RWPE2 (cell line): ENCODE measurements at places on chromosomes 2 and 18.

GRCh38 chr2:238873841-238874240 is 26.0 kb downstream of the TWIST2 start:
- DNase-seq: no peak

- no peak for DNase-seq
These were observed 66.1 kb upstream of the NXPH2 start for GRCh38 chr2:138846216-138846821.

DNA sequence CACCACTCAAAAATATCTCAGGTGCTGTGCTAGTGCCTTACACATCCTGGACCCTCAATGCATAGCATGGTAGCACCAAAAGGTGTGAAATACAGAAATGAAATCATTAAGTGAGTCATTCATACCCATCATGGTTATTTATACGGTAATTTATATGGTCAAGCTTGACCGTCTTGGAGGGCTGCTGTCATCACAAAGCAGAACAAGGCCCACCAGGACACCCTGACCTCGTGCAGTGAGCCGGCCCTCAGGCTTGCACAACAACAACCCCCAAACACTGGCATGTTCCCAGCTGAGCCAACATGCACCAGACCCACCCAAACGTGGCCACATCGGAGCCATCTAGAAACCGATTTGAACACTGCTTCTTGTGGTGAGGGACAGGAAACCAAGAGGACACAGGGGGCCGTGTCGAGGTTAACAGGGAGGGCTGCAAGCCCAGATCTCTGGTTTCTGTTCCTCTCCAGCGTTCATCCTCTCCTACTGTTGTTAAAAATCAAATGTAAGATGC is 378.5 kb upstream of the ID2 start:
- DNase-seq: no peak

DNA sequence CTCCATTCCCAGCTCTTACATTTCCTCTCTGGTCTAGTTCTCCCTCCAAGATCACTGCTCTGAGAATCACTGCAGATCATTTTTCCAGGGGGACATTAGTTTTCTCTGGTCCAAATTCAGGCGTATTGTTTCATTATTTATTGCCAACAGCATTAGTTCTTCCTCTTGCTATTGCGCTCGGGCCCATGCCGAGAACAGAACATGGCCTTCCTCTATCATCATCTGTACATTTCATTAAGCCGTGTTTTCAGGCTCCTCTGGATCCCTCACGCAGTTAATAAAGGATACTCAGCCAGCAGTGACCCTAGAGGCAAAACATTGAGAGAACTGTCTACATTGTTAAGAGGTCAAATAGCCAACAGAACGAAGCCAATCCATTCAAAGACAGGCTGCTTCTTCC is 63.9 kb downstream of the CCBE1 start:
- DNase-seq: no peak

DNA sequence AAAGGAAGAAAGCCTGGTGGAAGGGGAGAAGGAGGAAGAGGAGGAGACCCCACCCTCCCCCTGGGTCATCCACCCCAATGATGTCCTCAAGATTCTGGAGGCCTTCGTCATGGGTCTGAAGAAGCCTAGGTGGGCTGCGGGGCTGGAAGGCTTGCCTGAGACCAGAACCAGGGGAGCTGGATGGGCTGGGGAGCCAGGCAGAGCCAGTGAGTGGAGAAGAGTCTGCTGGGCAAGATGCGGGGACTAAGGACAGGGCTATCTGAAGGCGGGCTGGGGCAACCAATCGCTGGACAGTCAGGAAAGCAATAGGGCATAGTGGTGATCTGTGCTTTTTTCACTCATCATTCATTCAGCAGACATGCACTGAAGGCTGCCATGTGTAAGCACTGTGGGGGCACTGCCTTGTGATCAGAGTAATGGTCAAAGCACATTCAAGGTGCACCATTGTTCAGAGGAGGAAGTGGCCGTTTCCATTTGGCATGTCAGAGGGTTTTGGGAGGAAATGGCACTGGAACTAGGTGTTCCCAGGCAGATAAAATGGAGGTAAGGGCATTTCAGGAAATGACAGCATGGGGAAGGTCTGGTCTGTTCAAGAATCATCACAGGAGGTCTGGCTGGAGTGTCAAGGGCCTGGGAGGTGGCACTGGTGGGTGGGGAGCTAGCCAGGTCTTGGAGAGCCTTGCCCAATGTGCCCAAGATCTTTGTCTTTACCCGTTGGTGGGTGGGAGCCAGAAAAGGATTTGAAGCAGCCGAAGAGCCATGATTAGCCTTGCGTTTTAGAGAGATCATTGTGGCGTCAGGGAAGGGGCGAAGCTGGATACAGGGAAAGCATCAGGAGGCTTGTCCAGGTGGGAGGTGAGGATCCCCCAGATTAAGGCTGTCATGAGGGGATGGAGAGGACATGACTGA is 24.2 kb downstream of the OTOF start:
- DNase-seq: no peak

DNA sequence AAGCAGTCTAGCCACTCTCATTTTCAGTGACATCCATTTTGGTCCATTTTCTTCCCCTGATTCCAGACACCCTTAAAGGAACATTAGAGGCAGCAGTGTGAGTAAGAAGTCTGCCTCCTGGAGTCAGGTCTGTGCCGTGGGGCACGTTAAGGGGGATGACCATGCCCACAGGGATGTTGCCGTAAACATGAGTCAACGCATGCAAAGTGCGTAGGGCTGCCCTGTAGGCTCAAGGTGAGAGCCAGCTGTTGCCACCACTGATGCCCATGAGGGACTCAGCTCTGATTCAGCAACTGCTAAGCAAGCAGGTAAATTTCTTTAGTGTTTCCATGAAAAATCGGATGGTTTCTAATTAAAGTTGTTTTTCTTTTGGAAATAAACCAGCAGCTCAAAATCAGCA is 61.4 kb upstream of the TFCP2L1 start:
- DNase-seq: no peak

DNA sequence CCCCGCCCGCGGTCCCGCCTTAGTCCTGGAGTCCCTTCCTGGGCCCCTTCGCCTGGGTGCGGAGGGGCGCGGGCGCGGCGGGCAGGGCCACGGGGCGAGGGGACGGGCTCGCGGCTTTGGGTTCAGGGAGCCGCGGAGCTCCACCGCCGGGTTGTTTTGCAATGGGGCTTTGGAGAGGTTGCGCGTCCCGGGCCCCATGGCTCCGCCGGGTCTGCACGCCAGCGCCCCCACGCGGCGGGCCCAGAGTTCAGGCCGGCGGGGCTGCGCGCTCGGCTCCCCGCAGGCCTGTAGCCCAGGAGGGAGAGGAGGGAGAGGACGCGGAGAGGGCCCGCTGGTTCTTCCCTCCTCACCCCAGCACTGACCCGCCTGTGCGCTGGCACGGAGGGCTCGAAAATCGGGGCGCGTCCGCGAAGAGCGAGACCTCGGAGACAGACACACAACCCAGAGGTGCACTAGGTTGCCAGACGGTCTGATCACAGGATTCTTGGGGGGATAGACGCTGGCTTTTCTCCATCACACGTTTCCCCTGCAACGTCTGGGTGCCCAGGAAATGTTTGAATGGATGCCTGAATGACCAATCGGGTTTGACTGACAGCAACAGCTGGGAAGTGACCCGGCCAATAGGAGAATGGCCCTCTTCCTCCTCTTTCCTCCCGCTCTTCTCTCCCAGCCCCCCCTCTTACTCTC is 4.9 kb upstream of the SIX2 start:
- DNase-seq: no peak

GRCh38 chr18:67672155-67672554 is 155.6 kb upstream of the DSEL start:
- DNase-seq: no peak

- no peak for DNase-seq
These were observed 6.4 kb downstream of the PSME4 start for GRCh38 chr2:53964257-53964952.

GRCh38 chr2:98946855-98947254 is 10.8 kb upstream of the CRACDL start:
- DNase-seq: no peak

GRCh38 chr2:235773188-235773928 is 279.5 kb downstream of the AGAP1 start:
- no peak for DNase-seq

DNA sequence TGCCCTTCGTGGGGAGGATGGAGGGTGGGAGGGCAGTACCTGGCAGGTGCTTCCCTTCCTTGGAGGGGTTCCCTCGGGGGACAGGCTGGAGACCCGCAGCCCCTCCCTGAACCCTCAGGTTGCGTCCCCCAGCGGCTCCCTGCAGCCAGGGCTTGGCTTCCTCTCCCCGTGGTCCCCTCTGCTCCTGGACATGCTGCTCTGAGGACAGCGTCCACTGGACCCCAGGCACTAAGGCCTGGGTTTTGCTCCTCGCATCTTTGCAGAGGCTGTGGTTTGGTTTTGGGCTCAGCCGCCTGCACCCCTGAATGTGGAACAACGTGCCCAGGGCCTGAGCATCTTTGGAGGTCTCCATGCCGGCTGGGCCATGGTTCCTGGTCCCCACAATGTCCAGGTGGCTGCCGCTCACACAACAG is 133.5 kb downstream of the PTGR3 start:
- DNase-seq: no peak

GRCh38 chr2:30584116-30584515 is 137.1 kb downstream of the LCLAT1 start:
- no peak for DNase-seq

GRCh38 chr2:226977775-226978190 is 141.9 kb downstream of the RHBDD1 start:
- DNase-seq: no peak

DNA sequence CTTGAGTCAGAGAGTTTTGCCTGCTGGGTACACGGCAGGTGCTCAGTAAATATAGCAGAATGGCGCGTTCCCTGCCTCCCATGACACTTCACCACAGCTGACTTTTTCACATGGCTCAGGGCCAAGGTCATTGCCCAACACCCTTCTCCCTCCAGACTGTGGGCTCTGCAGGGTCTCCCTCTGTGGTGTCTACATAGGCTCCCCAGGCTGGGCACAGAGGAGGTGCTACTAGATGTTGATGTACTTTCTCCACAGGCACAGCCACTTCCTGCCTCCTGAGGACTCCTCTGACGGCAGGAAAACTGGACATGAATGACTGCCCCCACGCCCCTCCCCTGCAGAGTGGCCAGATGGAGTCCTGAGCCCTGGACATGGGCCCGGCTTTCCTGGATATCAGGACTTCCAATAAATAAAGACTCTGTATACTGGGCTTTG is 4.2 kb downstream of the CHCHD5 start:
- DNase-seq: no peak

DNA sequence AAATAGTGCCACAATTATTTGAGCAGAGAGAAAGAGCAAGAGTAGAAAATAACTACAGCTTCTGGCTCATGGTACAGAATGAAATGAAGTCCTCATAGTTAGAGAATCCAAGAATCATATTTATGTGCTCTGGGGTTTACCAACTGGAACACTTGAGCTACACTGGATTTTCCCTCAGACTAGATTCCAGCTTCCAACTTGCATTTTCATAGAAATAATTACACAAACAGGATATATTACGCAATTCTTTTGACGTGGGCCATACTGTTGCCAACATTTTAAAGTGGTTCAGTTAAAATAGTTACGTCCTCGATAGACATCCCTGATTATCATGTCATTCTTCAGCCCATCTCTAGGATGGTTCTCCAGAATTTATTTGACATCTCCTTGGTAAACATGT is 129.2 kb downstream of the ETAA1 start:
- DNase-seq: no peak

DNA sequence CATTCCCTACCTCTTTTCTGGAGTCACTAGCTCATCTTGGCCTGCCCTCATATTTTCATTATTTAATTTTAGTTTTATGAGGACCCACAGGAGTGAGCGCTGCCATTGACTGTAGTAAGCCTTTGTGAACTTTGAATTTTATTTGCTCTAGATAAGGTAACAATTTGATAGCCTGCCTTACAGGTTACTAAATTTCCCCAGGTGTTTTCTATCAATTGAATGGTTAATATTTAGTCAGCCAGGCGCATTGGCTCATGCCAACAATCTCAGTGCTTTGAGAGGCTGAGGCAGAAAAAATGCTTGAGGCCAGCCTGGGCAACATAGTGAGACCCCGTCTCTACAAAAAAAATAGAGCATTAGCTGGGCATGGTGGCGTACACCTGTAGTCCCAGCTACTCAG is 50.2 kb downstream of the DAW1 start:
- no peak for DNase-seq

GRCh38 chr2:196399722-196400691 is 228.6 kb upstream of the STK17B start:
- DNase-seq: peak; percentile 50

- no peak for DNase-seq
These were observed 7.3 kb downstream of the SFXN5 start for GRCh38 chr2:73063909-73064875.

GRCh38 chr18:50356036-50356945 is 18.6 kb upstream of the SKA1 start:
- DNase-seq: no peak

GRCh38 chr2:213065583-213066442 is 85.6 kb downstream of the IKZF2 start:
- DNase-seq: no peak

DNA sequence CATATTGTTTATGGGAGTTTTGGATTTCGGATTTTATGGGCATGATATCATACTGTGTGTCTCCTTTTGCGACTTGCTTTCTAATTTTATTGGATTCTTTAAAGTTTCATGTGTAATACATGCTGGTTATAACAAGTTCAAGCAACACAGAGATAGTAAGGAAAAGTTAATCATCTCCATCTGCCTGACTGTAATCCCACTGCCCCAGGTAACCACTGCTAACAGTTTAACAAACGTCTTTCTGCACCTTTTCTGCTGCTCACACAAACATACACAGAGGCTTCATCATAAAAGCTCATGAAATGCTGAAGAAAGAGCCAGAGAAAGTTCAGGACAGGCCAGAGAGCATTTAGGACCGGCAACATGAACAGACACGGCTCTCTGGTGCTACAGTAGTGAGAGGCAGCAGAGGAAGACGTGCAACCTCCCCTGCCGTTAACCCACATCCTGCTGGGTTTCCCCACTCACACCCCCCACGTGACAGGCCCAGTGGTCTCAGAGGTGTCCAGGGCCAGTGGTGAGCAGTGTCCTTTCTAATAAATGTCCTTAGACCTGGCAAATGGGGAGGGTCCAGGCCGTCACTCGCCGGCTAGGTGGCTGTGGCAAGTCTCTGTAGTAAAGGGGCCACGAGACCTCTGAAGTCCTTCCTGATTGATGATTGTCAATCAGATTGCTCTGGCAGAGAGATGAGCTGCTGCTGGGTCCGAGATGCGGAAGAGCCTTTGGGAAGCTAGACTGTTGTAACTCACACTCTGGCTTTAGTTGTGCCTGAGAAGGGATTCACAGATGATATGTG is 43.0 kb upstream of the SLC1A4 start:
- no peak for DNase-seq

- DNase-seq: no peak
These were observed 98.8 kb downstream of the TRABD2A start for GRCh38 chr2:84781942-84782716.

DNA sequence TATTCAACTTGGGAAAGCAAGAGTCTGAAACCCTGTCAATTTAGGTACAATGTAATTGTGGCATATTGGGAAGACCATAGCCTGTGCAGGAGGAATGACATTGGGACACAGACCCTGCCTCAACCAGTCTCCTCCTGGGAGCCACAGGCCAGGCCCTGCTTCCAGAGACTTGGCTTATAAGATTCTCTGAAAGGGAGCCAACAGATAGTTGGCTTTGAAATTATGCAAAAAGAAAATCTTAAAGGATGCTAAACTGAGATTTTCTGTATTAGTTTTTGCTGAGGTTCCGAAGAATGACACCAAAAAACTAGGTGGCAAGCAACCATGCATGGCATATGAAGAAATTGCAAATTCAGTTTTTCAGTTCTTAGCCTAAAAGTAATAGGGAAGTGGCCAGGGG is 76.4 kb upstream of the CYRIA start:
- no peak for DNase-seq

GRCh38 chr2:126367361-126367760 is 288.6 kb upstream of the GYPC start:
- DNase-seq: no peak
